Right cardiac atrium (tissue), 5 donors: ENCODE measurements at places on chromosomes 3 and 15. TPM values are rescaled to one million over a fixed set of nuclear protein-coding genes. Genes with fewer than 3 reads are reported as not detected.

- DNase-seq, result no peak
Measured at GRCh38 chr15:73962433-73962832, 29.7 kb downstream of the STOML1 start.

WHAMM gene
- 5.6 TPM for total RNA-seq

LHFPL4 gene
- total RNA-seq, result not detected

SLC12A1 gene
- not detected for total RNA-seq
